ENCODE measurements at places on chromosomes 4 and X.
A peak's percentile ranks its signal among the peaks of the same experiment; 100 is the strongest.

DNA sequence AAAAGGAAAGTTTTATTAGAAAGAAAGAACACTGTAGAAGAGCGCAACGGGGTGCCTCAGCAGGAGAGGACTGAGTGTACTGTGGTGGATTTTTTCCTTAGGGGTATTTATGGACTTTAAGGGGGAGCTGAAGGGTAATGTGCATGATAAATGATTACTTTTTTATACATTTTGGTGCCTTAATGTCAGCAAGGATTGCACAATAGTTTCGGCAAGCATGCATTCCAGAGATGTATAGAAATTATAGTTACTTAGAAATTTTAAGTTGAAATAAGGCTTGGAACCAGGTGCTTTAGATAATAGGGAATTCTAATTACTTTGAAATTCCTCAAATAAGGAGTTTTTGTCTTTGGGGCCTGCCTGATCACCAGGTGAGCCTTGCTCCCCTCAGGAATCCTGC lies 30.5 kb upstream of the SERPINA7 start:
- no peak for DNase-seq

DNA sequence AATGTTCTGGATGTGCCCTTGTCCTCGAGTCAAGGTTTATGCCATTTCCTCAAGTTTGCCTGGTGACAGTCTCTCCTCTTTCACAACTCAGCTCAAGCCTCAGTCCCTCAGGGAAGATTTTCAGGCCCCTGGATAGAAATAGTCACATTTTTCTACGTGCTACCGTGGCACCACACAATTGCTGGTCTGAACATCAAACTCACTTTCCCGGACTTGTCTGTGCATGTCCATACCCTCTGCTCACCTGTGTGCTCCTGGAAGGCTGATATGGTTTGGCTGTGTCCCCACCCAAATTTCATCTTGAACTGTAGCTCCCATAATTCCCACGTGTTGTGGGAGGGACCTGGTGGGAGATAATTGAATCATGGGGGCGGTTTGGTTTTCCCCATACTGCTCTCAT lies 129.7 kb downstream of the HS3ST1 start:
- DNase-seq = no peak

DNA sequence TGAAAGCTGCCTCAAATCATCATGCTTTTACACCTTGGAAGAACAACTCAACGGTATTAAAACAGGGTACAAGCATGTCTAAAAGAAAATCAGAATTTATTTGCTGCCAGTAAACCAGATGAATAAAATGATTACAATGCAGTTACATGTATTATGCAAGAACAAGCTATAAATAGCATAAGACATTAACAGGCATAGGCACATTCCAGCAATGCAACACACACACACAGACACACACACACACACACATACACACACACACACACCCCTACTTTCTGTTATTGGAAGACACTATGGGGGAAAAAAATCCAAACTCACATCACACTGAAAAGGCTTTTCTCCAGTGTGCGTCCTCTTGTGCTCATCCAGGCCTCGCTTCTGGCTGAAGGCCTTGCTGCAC lies 212.5 kb downstream of the PRDM5 start:
- no peak for DNase-seq

GRCh38 chrX:57587607-57588006 lies 4.2 kb upstream of the ZXDB start:
- DNase-seq = no peak

GRCh38 chrX:56219700-56220099 lies 12.5 kb upstream of the KLF8 start:
- DNase-seq = no peak

DNA sequence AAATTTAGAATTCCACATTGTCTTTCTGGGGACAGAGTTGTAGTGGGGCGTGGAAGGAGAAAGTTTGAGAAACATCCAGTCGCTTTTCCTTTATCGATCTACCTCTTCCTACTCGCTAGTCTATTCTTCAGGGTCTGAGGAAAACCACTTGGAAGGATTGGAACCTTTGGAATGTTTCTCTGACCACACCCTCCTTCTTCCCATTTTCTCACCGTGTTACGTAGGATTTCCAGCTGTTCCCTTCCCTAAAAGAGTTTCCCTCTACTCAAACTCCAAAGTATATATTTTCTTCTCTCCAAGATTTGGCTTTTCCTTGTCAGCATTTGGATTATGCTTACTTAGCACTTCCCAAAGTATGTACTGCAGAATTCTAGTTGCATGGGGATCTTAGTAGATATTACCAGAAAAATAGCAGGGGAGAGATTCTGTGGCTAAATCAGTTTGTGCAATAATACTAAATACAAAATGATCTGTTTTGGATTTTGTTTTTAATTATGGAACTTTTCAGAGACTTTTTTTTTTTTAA lies 4.9 kb downstream of the ENPEP start:
- no peak for DNase-seq

GRCh38 chr4:185219551-185220344 lies 10.3 kb downstream of the SNX25 start:
- peak; percentile 90 for DNase-seq

- no peak for DNase-seq
Measured at GRCh38 chr4:172813359-172813923, 355.2 kb upstream of the GALNT7 start.

DNA sequence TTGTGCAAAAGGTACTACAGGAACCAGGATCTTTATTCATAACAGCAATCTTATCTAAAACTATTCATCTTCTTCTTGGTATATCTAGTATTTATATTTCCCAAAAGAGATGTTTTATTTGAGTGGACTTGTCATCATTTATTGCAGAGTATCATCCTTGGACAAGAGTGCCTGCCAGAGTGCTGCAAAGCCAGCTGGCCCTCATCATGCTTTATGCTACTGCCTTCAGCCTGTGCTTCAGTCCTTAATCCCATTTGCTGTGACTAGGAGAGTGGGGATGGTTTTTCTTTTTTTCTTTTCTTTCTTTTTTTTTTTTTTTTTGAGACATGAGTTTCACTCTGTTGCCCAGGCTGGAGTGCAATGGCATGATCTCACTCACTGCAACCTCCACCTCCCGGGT lies 33.5 kb upstream of the ELF2 start:
- no peak for DNase-seq

- no peak for DNase-seq
Measured at GRCh38 chr4:142449771-142450373, 396.2 kb downstream of the INPP4B start.

DNA sequence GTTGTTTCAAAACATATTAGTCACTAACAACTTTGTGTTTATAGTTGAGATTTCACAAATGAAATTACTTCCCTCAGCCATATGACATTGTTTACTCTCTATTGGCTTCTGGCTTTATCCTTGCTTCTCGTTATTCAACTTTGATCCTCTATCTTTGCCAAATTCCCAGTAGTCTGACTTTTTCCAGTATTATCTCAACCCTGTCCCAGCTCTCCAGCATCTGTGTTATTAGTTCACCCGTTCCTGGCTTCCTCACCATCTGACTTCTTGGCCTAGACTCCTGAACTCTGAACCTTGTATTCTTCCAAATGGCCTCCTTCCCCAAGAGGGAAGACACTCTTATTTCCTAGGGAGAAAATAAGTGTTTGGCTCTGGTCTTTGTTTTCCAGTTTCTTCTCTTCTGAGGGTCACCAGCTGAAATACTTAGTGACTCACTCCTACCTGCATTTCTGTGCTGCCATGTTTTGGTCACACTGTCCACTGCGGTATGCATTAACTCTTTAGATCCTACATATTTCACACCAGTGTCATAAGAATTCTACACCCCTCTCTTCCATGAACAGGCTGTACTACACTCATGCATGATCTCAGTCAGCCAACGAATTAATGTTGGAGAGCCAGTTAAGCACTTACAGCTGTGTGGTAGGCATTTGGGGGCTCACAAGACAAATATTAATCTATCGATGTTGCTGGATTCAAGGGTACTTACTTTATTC lies 17.0 kb upstream of the ARHGAP24 start:
- DNase-seq = no peak

GRCh38 chr4:151067316-151067970 lies 32.0 kb upstream of the RPS3A start:
- DNase-seq = no peak
